ENCODE measurements at places on chromosomes 16 and 17.

- no peak for DNase-seq
Measured at GRCh38 chr17:17055286-17056155, 13.3 kb downstream of the MPRIP start.

- DNase-seq, result no peak
Measured at GRCh38 chr17:42457107-42457792, 1.4 kb upstream of the ATP6V0A1 start.

DNA sequence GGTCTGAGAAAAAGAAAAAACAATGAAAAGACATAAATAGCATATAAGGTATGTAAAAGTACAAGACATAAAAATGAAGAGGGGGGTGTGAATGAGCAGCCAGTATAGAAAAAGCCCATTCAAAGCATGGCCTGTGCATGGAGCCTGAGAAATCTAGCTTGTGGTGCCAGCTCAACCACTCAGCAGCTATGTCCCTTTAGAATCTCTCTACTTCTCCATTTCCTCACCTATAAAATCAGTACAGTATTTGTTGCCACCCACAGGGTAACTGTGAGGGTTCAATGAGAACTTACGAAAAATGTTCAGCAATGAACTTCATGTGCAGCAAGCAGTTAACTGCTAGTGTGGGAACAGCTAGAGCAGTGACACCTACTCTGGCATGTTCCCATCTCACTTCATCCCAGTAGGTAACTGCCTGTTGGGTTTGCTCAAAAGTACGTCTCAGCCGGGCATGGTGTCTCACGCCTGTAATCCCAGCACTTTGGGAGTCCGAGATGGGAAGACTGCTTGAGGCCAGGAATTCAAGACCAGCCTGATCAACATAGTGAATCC, 15.3 kb downstream of the CYTH1 start:
- no peak for DNase-seq

GRCh38 chr17:60586288-60586974, 13.6 kb upstream of the PPM1D start:
- no peak for DNase-seq

DNA sequence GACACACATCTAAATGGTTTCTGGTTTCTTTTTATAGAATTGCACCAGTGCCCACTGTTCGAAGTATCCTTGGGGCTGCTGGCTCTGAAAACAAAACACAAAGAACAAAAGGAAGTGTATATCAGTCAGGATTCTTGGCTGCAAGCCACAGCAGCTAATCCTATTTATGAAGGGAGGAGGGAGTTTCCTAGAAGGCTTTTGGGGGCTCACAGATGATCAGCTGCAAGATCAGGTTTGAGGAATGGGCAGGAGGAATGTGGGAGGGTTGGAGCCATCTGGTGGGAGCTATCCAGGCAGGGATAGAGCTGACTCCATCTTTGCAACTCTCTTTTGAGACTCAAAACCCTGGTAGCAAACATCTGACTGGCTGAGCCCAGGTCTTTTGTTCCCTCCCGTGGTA, 118.3 kb upstream of the EEF2KMT start:
- DNase-seq, result no peak

- no peak for DNase-seq
Measured at GRCh38 chr17:8015957-8016631, 13.7 kb downstream of the GUCY2D start.

- no peak for DNase-seq
Measured at GRCh38 chr17:6380915-6381438, 53.9 kb downstream of the AIPL1 start.

- DNase-seq, result no peak
Measured at GRCh38 chr17:47231334-47231733, 22.2 kb downstream of the MYL4 start.

- DNase-seq, result no peak
Measured at GRCh38 chr17:80588702-80589383, 44.2 kb downstream of the RPTOR start.

- no peak for DNase-seq
Measured at GRCh38 chr17:38546396-38546795, 59.4 kb downstream of the SRCIN1 start.

GRCh38 chr17:62870030-62870541, 62.0 kb upstream of the MARCHF10 start:
- DNase-seq, result no peak

GRCh38 chr17:66309793-66310192, 7.4 kb downstream of the PRKCA start:
- DNase-seq, result no peak

DNA sequence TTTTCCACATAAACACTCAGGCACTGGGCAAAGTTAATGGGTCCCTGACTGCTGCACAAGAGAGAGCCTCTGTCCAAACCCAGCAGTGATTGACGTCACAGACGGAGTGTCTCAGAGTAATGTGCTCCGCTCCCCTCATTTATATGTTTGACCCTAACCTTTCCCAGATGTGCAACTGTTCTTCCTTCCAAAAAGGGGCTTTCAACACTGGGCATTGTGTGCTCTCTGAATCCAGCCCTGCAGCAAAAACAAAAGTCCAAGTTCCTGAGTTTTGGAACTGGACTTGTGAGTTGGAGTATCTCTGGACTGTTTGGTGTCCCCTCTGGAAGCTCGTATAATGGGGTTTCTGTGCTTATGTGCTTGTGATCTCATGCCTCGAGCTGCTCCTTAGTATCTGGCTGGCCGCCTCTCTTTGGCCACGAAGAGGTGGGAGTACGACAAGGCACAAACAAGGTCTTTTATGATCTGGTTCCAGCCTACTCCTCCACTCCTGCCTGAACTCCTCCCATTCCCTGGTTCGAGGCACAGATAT, 76.4 kb upstream of the SMIM36 start:
- no peak for DNase-seq

GRCh38 chr17:9700136-9700535, 54.8 kb downstream of the USP43 start:
- no peak for DNase-seq

DNA sequence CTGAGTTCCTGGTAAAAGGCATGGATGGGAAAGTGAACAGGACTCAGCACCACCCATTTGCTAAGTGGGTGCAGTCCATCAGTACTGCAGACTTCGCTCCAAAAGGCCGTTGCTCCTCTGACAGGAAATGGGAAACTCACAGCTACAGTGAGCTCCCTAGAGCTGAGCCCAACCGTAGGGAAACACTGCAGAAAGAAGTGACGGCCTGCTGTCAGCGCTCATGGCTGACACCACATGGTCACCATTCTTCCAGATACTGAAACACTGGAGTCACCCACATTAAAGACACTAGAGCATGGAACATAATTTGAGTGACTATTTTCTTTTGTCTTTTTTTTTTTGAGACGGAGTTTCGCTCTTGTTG, 31.9 kb downstream of the UBE2O start:
- DNase-seq, result no peak

DNA sequence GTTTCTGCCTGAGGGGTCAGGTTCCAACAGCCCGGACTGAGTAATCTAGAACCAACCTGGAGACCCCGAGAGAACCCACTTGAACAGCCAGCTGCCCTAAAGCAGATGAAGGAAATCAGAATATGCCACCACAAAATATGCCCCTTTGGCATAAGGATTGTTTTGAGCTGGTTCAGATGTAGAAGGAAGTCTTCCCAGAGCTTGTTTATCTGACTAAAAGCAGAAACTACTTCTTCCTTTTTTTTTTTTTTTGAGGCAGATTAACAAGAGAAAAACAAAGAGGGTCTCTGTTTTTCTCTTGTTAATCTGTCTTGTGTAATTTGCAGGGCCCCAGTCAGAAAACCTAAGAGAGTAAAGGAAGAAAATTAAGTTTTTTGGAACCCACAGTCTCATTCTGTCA, 53.0 kb downstream of the PECAM1 start:
- no peak for DNase-seq

- DNase-seq, result no peak
Measured at GRCh38 chr17:48751733-48752398, 23.3 kb upstream of the HOXB13 start.

DNA sequence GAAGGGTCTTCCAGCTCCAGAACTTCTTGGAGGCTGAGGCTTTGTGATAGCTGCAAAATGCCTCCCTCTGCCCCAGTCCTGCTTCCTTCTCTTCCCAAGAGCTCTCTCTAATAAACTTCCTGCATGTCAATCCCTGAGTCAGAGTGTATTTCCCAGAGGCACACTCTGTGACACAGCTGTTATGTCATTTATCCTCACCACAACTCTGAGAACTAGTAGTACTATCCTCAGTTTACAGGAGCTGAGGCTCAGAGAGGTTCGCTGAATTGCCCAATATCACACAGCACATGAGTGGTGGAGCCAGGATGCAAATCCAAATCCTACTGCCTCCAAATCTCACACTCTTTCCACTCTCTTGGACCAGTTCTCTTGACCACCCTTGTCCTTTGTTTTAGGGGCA, 20.0 kb downstream of the UNC45B start:
- no peak for DNase-seq

GRCh38 chr17:76626442-76626841, 17.1 kb downstream of the ST6GALNAC1 start:
- DNase-seq, result no peak

GRCh38 chr16:61007694-61008093, 1028.5 kb downstream of the CDH8 start:
- no peak for DNase-seq

DNA sequence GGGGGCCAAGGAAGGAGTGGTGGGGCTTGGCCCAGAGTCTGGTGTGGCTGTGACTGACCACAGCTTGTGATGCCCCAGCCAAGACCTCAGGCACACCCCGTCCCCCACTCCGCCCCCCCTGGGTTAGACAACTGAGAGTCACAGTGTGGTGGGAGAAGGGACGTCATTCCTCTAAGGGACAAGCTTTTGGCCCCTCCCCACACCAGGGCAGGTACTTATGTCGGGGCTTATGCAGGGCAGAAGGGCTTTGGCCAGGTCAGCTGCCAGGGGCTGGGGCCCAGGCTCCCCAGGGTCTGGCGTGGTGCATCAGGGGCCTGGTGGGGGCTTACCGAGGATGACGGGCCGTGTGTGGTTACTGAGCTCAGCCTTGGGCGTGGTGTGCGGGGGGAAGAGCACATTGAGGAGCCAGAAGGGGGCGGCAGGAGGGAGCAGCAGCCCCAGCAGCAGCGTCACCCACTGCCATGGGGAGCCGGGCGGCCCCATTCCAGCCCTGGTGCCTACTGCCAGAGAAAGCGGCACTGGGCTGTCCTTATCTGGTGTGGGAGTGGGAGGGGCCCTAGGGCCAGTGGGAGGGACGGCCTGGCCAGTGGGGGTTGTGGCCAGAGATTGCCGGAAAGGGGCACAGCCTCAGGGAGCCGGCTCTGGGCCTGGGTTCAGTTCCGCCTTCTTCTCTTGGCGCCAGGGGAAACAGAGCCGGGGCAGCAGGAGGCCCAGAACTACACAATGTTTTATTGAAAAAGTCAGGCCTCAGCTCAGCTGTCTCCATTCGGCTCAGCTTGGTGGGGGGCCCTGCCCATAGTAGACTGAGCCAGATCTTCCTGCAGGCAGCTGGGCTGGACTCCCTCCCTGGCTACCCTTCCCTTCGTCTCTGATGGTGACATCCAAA, at the start of gene LCAT:
Gene LCAT (minus strand): TSS at position 502 of the 886 bp plus-strand sequence. CDS start 19 bp downstream, at position 483.
- DNase-seq, result peak; percentile 74

DNA sequence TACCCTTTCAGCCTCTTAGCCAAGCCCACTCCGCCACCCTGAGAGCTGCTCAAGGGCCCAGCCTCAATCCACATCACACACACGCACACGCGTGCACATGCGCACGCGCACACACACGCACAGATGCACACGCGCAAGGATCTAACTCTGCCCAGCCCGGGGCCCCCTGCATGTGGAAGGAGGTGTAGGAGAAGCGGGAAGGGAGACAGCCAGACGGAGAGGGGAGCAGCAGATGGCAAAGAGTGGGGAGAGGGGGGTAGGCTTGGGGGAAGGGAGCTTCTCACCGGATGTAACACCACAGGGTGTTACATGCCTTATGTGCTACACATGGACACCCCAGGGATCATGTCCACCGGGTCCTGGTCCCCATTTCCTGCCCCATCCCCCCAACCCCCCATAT, 15.3 kb downstream of the DLG4 start:
- DNase-seq, result peak; percentile 39

GRCh38 chr16:68470461-68471150, 22.3 kb upstream of the SMPD3 start:
- DNase-seq, result no peak

GRCh38 chr17:332558-333322, 19.9 kb downstream of the RPH3AL start:
- DNase-seq, result no peak

DNA sequence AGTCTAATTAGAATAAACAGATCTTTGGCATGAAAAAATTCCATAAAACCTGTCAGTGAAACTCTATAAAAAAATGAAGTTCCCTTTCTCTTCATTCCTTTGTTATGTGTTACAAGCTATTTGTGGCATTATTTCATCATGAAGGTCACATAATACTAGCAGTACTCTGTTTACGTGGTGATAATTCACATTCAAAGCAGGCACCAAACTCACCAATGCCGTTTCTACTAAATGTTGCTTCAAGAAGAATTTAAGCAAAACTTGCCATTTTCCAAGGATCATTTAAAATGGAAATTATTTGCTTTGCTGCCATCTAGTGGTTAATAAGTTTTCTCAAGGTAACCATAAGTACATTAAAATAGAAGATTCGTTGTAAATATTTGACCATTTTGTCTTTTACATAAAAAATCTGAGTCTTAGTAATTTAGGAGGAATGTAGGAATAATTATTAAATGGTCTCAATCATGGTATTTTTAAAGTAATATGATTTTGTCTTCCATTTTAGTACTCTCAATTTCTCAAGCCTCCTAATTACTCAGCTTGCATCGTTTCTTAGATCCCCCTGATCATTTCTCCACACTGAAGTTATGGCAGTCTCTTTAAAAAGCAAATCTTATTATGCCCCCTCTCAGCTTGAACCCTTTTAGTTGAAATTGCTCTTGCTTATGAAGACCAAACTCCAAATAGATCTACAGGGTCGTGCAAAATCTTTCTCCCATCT, 80.8 kb downstream of the OMG start:
- no peak for DNase-seq

DNA sequence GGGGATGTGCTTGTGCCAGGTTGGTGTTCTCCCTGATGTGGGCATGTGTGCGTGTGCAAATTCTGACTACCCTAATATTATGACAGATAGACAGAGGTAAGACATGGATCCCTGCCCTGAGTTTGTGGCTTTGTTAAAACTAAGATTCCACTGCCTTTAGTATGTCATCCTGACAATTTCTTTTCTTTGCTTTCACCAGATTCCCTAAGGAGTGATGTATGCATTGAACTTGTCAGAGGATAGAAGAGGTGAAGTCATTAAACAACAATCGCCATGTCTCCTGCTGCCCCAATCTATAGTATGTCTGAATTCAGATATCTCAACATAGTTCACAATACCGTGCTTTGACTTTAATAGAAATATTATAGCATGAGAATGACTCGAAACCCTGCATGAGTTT, 137.1 kb upstream of the ELAC2 start:
- no peak for DNase-seq

- peak; percentile 79 for DNase-seq
Measured at GRCh38 chr17:17724307-17725010, 43.2 kb downstream of the RAI1 start.

All from posterior cingulate gyrus (tissue), 11 donors.